ENCODE measurements at places on chromosomes 16 and 17.

GRCh38 chr16:57427824-57428223 is 19.4 kb downstream of the CIAPIN1 start:
- DNase-seq: no peak

DNA sequence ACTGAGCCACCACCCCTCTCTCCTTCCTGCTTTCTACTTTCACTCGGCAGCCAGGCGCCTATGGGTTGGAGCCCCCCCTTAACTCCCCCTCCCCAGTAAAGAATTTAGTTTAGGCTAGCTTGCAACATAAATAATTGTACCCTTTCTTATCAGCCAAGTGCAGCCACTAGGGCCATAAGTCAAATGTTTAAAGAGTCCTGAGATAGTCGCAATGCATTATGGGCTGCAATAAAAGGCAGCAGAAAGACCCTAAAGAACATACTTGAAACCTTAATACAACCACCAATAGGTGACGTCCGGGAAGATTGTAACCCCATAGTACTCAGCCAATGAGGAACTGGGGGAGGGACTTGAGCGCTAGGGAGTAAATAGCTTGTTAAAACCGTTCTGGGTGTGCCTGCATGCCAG is 40.5 kb downstream of the C16orf82 start:
- no peak for DNase-seq

DNA sequence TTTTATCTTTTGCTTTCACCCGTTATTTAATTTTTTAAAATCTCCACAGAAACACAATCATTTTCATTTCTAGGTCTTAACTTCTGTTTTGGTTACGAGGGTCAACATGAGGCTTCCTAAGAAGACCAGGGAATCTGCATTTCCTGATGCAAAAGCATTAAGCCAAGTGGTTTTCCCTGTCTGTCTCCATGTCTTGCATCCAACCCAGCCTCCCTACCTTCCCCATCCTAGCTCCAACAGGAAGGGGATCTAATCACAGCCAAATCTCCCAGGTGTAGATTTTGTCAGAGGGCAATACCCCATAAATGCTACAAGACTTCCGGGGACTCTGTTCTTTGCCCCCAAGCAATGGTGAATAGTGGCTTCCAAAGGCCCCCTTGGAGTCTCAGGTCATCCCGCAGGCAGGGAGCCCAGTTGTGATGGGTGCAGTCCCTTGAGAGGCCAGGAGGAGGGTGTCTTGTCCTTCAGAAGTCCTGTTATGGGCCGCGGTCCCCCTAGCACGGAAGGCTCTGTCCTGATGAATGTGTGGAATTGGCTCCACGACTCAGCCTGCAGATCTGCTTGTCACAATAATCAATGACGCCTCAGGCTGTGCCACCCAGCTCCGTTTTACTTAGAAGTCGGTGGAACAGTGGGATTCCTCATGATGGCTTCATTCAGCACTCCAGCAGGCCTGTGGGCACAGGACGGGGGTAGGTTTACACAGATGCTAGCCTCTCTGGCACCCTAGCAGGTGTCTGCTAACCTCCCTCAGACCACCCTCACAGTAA is 141.1 kb downstream of the RGS9 start:
- DNase-seq: peak; percentile 72

DNA sequence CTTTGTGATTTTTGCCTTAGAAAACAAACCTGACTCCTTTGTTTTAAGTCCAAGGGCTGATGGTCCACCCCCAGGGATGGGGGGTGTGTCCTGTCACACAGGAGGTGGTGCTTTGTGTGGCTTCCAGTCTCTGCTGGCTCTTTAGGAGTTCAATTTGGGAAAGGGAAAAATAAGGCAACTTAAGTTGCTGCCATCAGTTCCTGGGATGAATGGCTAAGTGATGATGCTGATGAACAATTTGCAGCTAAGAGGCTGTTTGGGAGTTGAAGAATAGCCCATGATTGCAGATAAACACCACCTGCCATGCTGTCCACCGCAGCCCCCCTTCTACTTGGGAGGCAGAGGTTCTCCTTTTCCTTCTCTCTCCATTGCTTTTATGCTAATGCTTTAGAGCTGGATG is 40.2 kb downstream of the ARL4D start:
- DNase-seq: no peak

- no peak for DNase-seq
Measured at GRCh38 chr16:48029768-48030167, 126.0 kb downstream of the ABCC12 start.

GRCh38 chr17:63247706-63248105 is 198.4 kb downstream of the CYB561 start:
- no peak for DNase-seq

DNA sequence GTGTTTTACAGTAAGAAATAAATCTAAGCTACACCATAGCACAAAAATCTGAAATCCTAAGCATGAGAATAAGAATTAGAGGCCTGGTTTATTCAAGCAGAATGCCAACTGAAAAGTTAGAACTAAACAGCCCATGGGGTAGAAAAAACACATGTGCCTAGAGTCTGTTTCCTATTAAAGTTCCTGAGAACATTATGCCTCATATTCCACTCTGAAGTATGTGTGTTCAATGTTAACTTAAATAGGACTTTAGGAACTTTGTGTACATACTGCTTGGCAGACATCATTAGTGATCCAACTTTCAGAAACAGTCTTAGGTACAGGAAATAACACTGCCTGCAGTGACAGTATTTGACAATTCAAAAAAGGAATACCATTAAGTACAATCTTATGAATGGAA is 18.2 kb downstream of the HEATR6 start:
- no peak for DNase-seq

- no peak for DNase-seq
Measured at GRCh38 chr17:30476726-30477082, 504 bp upstream of the GOSR1 start.

- DNase-seq: no peak
Measured at GRCh38 chr16:35186045-35186759, 1726.8 kb downstream of the TP53TG3F start.

GRCh38 chr16:83698964-83699363 is 108.8 kb upstream of the HSBP1 start:
- DNase-seq: no peak

DNA sequence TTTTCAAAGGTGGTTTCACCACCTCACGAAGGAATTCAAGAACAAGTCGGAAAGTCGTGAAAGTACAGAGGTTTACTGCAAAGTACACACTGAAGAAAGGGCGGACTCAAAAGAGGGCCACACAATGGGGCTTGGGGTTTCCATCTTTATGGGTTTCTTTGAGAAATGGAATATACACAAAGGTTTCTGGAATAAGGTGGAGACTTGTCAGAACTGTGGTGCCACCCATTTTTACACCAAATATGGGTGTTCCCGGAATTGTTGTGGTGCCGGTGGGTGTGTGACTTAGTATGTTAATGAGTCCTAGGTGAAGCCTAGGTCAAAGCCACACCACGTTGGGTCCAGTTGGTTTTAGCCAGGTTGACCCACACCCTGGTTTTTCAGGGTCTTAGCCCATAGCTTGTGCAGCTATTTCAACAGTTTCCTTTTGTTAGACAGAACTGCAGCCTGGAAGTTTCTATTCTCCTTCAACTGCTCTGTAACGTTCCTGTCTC is 567 bp upstream of the GCSH start:
- DNase-seq: no peak

DNA sequence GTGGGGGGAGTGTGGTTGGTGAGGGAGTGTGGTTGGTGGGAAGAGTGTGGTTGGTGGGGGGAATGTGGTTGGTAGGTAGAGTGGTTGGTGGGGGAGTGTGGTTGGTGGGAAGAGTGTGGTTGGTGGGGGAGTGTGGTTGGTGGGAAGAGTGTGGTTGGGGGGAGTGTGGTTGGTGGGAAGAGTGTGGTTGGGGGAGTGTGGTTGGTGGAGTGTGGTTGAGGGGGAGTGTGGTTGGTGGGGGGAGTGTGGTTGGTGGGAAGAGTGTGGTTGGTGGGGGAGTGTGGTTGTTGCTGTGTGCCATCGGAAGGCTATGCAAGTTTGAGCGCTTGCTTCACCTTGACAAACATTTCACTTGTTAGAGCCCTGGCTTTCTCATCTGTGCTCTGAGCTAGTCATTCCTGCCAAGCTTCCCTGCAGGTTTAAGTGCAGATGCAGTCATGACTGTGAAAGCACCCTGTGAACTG is 20.1 kb downstream of the MINK1 start:
- DNase-seq: no peak

GRCh38 chr16:73412416-73412815 is 364.5 kb upstream of the ZFHX3 start:
- DNase-seq: no peak

GRCh38 chr17:55672585-55673501 is 49.8 kb downstream of the TMEM100 start:
- DNase-seq: no peak

GRCh38 chr17:7750321-7750821 is 32.8 kb downstream of the DNAH2 start:
- peak; percentile 47 for DNase-seq

- DNase-seq: no peak
Measured at GRCh38 chr17:82929676-82930042, 89.8 kb upstream of the ZNF750 start.

DNA sequence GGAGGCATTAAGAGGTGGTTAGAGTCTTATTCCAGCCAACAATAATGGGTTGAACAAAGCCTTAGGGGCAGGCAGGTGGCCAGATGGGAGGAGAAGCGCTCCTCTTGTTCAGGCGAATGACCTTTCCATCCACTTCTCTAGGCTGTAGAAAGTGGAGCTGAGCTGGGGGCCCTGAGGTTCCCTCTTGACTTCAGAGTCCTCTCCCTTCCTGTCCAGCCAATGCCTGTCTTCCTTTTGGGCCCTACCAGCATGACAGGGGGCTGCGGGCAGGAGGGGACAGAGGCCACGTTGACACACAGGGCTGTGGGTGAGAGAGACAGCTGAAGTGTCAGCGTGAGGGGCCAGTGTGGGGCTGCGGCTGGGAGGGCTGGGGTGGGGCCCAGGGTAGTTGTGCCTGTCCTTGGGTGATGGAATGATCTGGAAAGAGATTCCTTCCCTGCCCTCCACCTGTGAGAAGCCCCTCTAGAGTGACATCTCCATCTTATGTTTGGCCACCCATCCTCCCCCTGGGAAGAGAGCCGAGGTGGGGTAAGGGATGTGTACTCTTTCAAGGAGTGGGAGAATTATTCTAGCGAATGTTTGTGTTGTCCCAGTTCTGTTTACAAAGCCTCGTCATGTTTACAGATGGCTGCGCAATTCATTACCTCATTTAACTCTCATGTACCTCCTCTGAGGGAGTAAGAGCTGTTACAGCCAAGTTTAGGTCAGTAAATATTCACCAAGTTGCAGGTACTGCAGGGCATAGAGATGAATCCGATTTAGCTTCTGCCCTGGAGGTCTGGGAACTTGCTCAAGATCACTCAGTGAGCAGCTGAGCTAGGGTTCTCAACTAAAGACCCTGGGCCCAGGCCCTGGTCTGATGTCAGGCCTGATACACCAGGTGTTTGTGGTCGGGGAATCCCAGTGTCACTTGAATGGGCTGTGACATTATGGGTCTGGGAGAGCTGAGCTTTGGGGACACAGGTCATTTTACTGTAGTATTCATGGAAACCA is 3.3 kb downstream of the ERBB2 start:
- no peak for DNase-seq

GRCh38 chr16:49608779-49609178 is 235.2 kb downstream of the C16orf78 start:
- DNase-seq: peak; percentile 24

DNA sequence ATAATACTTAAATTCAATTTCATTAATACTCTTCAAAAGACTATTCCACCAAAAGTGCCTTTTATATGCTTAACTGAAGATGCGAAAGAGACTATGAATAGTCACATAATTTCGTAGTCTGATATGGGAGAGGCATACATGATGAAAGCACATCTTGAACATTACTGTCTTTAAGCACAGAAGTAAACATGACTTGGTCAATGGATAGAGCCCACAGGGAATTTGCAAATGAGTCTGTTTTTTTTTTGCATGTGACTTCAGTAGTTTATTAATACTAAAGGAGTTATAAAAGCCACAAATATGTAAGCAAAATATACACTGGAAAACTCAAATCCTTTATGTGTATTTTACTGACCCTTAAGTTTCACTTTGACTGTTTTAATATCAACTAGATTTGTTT is 15.9 kb downstream of the ADPRM start:
- no peak for DNase-seq

GRCh38 chr17:60525328-60525684 is 736 bp downstream of the APPBP2 start:
- DNase-seq: no peak

DNA sequence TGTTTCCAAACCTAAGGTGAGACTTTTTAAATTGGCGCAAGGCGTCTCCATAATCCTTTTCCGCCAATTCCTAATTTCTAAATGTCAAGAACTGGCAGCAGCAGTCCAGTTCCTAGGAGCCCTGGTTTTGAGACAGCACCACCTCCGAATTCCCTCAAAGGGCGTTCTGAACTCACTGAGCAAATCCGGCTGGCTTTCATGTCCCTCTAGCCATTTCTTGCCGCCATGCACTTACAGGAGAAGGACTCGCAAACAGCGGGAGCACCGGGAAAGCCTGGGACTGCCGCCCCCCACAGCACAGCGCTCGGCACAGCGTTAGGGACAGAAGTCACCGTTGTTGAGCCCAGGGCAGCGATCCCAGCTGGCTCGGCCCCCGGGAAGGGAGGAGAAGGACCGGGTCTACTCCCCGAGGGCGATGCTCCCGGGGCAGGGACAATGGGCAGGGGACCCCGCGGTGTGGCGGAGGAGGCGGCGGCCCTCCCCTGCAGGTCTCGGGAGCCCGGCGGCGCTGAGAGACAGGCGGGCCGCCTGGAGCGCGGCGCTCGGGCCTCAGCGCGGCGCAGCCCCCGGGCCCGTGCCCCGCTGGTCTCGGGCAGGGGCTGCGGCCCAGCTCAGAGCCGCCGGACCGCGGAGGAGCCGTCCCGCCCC is 545 bp downstream of the ARHGAP17 start:
- DNase-seq: no peak

DNA sequence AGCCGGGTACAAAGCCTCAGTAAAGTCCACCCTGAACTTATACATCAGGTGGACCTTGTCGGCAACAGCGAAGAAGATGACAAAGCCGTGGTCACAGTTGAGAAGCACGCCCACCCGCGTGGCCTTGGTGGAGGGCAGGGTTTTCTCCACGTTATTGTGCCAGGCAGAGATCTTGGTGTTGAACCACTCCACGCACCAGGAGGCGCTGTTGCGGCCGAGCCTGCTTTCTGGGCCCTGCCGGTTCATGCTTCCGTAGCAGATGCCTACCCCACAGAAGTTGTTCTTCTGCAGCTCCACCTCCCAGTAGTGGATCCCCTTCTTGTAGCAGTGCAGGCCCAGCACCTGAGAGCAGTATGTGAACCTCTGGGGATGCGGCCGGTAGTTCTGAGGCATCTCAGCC is 22.1 kb downstream of the TRIM25 start:
- DNase-seq: no peak

- no peak for DNase-seq
Measured at GRCh38 chr16:9849697-9850245, 332.5 kb downstream of the GRIN2A start.

GRCh38 chr16:55136356-55137150 is 187.4 kb upstream of the IRX6 start:
- no peak for DNase-seq

DNA sequence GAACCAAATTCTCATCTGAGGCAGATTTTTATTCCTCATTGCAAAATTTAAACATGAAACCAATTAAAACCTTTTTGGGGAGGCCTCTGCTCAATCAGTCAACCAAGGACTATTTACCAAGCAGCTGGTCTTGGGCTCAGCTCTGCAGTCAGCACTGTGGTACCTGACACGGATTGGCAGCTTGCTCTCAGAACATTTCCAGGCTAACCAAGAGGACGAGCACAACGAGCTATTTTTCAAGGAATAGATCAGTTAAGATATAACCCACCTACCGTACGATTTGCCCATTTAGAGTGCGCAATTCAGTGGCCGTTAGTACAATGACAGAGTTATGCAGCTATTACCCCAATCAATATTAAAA is 26.4 kb upstream of the KLHDC4 start:
- no peak for DNase-seq

- DNase-seq: no peak
Measured at GRCh38 chr16:85148931-85149330, 36.7 kb upstream of the CIBAR2 start.

- DNase-seq: no peak
Measured at GRCh38 chr16:65884018-65884417, 482.5 kb upstream of the CDH5 start.

Measured in H4 (cell line).